IPS-NIHi11 (cell line): ENCODE measurements at places on chromosomes 7 and 10.
A peak's percentile ranks its signal among the peaks of the same experiment; 100 is the strongest.

GRCh38 chr7:119783799-119784198 lies 489.2 kb upstream of the KCND2 start:
- peak; percentile 3 for DNase-seq

DNA sequence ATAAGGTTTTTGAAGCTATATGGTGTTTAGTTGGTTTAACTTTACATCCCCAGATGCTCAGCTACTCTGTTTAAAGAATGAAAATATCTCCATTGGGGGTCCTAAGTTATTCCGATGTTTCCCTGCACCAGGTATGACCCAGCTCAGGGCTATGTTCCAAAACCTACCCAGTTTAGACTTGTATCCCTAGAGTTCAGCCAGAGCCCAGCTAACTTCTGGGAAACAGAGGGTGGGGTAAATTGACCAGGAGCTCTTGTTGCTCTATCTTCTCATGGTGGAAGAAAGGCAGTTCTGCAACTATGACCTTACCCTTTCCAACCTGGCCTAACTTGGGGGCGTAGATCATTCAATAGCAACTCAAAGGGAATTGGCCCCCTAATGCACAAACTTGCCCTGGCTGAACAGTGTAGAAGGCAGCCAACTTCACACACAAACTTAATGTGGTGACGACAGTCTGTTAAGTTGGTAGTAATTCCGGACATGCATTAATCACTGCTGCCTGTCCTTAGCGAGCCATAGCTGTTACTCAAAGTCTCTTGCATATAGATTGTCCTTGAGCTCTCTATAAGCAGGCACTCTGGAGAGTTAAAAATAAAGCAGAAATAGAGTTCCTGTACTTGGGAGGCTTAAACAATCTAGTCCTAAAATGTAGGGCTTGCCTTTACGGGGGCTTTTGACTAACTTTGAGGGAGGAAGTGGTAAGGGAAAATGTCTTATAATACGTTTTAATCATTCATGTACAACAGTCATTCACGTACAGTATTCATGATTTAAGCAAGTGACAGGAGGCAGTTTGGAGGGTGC lies 5.3 kb upstream of the ZNRF2 start:
- DNase-seq = no peak

GRCh38 chr10:53957401-53957800 lies 843.6 kb downstream of the PCDH15 start:
- no peak for DNase-seq

- peak; percentile 72 for DNase-seq
These were observed 35.0 kb upstream of the ZNF32 start for GRCh38 chr10:43683451-43684291.

DNA sequence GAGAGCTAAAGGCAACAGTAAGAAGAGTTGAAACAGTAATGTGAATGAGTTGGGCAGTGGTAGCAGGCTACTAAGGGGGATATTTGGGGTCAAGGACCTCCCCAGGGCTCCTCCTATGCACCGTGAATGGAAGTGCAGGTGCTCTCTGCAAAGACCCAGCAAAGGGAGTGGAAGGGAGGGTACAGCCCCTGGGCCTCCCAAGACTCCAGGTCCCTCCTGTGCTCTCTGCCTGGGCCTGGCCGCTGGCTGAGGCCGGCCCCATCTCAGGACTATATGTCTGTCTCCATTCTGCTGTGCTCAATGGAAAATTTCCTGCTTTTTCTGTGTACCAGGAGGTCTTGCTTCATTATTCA lies 372.1 kb upstream of the MKI67 start:
- DNase-seq = peak; percentile 44

DNA sequence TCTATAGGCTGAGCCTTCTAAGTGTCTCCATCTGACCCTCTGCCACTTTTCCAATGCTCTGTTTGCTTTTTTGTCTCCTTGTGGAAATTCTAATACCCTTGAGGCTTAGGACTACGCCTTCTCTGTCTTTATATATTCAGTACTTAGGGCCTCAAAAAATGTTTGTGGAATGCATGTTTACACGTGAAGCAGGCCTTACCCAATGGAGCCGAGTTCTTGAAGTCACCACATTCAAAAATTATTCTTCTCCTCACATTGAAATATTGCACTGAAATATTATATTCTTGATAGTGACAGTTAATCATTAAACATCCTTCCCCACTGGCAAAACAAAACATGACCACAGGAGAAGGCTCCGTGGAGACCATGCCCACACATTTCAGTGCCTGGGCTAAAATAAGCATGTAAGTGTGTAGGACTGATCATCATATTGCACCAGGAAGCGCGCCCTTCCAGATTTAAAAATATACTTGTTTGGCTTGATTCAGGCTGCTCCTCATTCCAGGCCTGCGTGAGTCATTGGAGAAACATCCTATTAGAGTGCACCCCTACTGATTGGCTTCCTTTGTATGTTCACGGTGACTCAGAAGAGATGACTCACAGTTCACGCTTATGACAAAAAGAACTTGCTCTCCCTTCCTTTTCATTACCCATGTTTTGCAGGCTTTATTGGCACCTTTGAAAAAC lies 307.4 kb upstream of the AOAH start:
- DNase-seq = peak; percentile 84

DNA sequence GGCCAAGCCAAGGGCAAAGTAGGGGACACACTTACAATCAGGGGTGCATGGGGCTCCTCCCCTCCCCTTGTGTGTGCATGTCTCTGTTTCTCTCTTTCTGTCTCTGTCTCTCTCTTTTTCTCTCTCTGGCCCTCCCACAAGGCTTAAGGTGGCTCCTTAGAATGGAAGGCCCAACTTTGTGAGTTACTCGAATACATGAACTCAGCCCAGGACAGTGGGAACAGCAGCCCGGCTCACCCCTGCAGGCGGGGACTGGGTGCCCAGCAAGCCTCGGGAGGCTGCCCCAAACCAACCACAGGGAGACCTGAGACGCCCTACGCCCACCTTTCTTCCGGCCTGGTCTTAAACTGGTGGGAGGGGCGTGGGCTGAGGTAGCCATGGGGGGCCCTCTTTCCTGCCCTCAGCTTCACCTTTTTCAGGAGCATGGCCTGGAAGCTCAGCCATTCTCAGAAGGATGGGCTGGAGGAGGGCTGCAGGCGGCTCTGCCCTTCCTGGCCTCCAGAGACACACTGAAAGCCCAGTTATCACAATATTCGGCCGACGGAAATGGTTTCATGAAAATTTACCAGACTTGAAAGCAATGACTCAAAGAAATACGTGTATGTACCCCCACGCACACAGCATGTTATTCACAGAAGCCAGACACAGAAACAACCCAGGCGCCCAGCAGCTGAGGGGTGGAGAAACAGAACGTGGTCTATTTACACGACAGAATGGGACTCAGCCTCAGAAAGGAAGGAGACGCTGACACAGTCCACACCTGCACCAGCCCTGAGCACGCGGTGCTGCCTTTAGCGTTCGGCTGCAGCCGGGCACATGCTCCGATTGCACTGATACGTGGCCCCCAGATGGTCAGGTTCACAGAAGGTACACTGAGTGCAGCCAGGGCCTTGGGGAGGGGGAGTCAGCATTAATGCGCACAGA lies 229.5 kb downstream of the PTPRN2 start:
- no peak for DNase-seq

DNA sequence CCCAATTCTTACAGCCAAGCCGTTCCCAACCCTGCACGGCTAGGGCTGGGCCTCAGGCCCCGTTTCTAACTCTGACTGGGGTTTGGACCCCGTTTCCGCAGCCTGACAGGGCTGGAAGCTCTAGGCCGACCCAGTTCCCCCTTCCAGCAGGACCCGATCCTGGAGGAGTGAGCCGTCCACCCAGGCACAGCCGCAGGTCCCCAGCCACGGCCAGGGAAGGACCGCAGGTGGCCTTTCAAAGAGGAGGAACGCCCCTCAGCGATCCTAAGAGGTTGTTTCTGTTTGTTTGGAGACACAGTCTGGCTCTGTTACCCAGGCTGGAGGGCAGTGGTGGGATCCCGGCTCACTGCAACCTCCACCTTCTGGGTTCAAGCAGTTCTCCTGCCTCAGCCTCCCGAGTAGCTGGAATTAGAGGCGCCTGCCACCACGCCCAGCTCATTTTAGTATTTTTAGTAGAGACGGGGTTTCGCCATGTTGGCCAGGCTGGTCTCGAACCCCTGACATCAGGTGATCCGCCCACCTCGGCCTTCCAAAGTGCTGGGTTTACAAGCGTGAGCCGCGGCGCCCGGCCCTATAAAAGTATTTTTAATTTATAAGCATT lies 778 bp upstream of the GET4 start:
- no peak for DNase-seq

DNA sequence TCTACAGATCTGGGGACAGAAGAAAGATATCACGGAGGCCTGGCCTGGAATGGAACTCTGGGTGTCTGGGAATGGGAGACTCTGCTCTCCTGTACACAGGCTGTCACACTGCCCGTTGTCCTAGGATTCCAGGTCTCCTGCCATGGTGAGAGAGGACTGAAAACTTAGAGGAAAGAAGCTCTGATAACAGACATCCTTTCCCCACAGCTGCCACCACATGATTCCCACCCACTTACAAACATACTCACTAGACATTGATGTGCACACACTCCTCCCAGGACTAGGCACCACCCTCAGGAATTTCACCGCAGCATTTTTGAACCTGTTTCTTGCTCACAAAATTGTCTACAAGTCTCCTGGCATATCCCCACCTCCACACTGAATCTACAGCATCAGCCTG lies 5.7 kb downstream of the ZNF92 start:
- DNase-seq = no peak

- DNase-seq = no peak
These were observed 211.7 kb downstream of the CCSER2 start for GRCh38 chr10:84540022-84540616.

- DNase-seq = no peak
These were observed 25.4 kb upstream of the ELN start for GRCh38 chr7:74002474-74003017.
